GM06990 (cell line): ENCODE measurements at places on chromosomes 11 and 22.

DNA sequence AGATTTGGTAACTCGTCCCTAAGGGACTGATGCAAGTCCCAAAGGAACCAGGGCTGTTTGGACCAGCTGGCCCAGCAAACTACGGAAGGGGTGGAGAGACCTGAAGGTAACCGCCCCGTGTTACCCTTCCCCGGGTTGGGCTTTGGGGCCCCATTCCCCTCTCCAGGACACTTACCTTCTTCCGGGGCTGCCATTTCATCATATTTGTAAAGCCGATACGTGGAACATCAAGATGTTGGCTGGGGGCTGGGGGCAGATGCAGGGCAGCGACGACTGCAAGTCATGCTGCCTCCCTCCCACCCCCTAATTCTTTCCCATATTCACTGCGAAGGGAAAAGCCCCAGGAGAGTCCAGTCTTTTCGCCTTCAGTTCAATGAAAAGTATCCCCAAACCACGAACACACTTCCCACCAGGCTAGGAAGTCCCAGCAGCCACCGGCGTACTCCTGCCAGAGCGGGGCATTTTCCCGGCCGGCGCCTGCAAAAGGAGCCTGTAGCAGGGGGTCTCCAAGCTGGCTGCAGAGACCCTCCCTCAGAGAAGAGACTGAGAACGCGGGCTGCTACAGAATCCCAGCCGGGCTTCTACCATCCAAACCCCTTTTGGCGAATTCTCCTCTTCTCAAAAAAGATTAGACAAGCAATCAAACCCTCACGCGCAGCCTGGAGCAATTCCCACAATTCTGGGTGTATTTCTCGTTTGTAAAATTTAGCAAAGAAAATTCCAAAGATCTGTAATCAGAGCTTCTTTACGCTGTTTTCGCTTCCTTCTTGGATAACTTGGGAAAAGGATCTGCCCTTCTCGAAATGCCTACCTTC is 236.7 kb downstream of the TTC28 start:
- no peak for DNase-seq

GRCh38 chr11:113014262-113015097 is 53.3 kb downstream of the NCAM1 start:
- no peak for DNase-seq

- no peak for DNase-seq
Observed at GRCh38 chr11:47408598-47409439, 429 bp downstream of the SLC39A13 start.

GRCh38 chr11:1195682-1196515 is 27.0 kb upstream of the MUC5B start:
- DNase-seq = peak; percentile 1

DNA sequence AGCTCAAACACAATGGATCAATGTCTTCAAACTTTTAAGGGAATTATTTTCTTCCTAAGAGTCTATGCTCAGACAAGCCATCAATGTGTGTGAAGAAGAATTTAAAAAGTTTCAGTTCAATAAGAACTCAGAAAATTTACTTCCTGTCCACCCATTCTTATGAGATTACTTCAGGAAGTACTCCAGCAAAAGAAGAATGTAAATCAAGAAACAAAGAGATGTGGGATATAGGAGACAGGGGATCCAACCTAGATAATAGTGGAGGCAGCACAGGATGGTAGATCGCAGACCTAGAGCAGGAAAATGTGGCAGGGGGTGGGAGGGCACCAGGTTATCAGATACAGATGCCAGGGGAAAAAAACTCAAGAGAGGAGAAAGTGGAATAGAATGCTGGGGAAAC is 170.6 kb downstream of the MPPED1 start:
- DNase-seq = no peak

DNA sequence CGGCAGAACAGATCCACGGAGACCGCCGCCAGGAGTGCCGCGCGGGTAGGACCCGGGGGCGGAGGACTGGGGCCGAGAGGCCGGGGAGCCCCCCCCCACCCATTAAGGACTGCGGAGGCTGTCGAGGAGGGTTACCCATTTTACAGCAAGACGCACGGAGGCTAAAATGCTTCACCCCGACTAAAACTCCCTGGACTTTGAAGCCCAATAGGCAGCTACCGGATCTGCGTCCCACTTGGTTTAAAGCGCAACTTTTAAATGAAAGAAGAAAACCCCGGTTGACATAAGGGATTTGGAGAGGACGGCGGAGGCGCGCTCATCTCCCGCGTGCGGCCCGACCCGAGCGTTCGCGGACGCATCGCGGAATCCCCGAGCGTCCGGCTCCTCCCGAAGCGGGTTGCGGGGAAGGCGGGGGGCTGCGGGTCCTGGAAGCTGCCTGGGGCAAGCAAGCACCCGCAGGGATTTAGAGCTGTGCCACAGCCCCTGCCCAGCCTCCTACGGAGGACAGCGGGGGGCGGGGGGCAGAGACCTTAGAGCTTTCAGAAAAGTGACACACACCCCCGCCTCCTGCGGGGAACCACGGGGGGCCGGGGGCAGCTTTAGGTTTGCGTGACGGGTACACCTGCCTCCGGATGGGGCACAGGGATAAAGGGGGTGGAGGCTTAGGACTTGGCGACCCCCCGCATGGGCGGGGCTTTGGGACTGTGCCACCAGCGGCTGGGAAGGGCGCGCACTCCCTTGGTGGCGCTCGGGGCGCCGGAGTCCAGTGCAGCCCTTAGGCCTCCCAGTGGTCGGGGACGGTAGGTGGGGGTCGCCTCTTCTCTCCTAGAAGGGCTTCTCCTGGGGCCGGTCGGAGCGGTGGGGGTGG is 760 bp upstream of the CELSR1 start:
- no peak for DNase-seq

GRCh38 chr11:64358536-64358906 is 441 bp upstream of the RPS6KA4 start:
- no peak for DNase-seq

GRCh38 chr22:37710675-37711074 is 13.8 kb downstream of the TRIOBP start:
- DNase-seq = no peak

GRCh38 chr11:108680271-108680670 is 15.4 kb downstream of the DDX10 start:
- DNase-seq = no peak

GRCh38 chr11:6856871-6857270 is 6.0 kb upstream of the OR10A2 start:
- DNase-seq = peak; percentile 20

DNA sequence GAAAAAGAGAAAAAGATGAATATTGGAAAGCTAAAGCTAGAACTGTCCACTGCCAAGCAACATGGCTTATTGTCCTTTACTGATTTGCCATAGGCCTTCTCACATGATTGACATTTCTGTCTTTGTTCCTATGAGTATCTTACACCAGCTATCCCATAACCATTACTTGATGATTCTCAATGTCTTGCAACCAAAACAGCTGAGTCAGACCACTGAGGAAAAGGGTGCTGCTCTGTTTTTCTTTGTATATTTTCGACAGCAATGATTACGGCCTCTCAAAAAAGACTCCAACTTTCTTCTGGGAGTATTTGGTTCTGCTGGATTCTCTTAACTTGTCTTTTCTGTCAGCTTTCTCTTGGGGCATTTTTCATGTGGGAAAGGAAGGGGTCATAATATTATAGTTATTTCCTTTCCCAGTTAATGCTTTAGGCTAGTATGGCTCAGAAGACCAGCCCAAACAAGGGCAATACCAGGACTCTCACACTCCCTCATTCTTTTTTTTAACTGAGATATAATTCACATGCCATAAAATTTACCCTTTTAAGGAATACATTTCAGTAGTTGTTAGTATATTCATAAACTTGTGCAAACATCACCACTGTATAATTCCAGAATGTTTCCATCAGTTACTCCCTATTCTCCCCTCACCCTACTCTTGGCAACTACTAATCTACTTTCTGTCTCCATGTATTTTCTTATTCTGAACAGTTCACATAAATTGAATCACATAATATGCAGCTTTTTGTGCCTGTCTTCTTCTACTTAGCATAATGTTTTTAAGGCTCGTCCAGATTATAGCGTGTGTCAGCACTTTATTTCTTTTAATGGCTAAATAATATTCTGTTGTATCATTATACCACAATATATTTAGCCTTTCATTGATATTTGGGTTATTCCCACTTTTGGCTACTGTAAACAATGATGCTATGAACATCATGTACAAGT is 31.1 kb upstream of the FAR1 start:
- DNase-seq = no peak

DNA sequence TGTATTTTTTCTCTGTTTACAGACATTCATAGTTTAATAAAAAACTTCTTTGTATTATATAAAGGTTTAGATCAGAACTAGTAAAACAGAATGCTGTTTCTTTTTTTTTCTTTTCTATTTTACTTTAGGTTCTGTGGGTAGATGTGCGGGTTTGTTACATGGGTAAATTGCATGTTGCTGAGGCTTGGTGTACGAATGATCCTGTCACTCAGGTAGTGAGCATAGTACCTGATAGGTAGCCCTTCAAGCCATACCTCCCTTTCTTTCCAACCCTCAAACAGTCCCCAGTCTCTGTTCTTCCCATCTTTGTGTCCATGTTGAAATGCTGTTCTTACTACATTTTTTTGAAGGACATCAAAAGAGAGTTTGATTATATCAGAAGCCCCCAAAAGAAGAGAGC is 3.2 kb downstream of the ATM start:
- no peak for DNase-seq

- DNase-seq = peak; percentile 7
Observed at GRCh38 chr11:74388678-74389327, 9.4 kb downstream of the PGM2L1 start.

GRCh38 chr22:46113110-46113909 is 37.0 kb upstream of the PPARA start:
- DNase-seq = no peak

DNA sequence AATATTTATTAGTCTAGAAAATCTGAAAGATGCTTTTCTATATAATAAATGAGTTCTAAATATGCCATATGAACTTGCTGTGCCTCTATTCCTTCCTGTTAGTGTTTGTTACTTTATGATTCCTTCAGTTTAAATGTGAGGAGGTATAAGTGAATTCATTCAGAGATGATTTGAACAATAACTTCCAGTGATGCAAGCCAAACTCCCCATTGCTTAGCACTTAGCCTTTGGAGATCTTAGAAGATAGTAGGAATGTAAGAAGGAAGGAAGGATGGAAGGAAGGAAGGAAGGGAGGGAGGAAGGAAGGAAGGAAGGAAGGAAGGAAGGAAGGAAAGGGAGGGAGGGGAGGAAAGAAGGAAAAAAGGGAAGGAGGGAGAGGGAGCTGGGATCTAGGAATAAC is 25.1 kb downstream of the MMP13 start:
- no peak for DNase-seq

DNA sequence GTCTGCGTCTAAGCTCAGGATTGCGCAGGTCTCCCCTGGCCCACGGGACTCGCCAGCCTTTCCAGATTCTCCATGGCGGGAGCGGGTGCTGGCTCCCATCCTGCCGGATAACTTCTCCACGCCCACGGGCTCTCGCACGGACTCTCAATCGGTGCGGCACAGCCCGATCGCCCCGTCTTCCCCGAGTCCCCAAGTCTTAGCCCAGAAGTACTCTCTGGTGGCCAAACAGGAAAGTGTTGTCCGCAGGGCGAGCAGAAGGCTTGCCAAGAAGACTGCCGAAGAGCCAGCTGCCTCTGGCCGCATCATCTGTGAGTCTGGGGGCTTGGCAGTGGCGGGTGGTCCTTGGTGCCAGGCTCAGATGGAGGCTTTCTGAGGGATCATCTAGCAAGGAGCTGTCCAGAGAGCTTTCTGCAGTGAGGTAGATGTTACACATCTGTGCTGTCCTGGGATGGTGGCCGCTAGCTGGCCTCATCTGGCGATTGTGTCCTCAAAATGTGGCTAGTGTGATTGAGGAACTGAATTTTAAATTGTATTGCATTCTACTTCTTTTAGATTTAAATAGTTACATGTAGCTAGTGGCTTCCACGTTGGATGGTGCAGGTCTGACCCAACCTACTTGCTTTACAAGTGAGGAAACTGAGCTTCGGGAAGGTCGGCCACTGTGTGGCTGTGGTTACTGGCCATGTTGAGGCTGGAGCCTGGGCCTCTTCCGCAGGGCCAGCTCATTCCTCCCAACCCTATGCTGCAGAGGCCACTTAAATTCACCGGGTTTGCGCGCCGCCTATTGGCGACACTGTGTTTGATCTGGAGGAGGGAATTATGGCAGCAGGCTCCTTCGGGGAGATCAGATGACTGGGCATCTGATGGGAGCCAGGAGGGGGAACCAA is 6.7 kb downstream of the INCENP start:
- DNase-seq = no peak

- no peak for DNase-seq
Observed at GRCh38 chr22:19066531-19067271, 55.5 kb downstream of the DGCR2 start.

GRCh38 chr11:66951135-66951534 is 7.0 kb downstream of the PC start:
- DNase-seq = no peak

GRCh38 chr11:129223701-129224149 is 31.6 kb upstream of the ARHGAP32 start:
- no peak for DNase-seq

DNA sequence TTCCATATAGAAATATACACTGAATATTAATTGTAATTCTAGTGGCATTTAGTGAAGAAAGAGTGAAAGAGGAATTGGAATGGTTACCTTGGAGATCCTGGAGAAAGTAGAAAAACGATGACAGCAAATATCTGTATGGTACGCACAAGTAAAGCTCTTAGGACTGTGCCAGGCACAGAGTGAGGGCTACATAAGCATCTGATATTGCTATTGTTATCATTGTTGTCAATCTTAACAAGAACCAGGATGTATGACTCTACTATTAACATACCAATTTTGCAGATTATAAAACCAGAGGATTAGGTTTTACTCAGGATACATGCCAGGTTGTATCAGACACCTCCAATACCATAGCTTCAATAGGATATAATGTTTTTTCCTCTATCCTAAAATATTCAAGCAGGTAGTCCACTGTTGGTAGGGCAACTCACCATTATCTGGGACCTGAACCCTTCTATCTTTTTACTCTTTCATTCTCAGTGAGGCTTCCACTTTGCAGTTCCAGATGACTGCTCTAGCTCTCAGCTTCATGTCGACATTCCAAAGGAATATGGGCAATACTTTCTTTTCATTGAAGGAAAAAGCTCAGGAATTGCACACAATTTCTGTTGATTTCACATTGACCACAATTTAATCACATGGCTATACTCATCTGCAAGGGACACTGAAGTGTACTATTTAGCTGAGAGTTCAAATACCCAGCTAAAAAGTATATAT is 73.2 kb downstream of the RAB38 start:
- DNase-seq = no peak

DNA sequence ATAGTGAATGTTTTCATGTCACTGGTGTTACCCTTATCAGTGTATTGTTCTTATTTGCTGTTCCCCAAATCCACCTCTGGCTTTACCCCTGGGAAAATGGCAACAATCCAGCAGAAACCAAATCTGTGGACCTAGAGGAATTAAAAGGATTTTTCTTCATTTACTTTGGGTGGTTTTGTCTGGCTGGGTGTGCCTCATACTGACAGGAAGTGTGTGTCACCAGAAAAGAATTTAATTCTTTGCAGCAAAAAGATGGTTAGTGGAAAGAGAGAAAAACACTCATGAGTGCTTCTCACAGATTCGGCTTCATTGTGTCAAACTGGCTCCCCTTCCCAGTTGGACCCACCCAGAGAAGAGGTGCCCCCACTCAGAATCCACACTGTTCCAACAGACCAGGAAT is 38.9 kb downstream of the FZD4 start:
- no peak for DNase-seq
